ENCODE measurements at places on chromosomes 16 and 17.

GRCh38 chr16:11346700-11347319 is 1.6 kb downstream of the RMI2 start:
- no peak overlapping the region for H3K27ac ChIP-seq
- no peaks in the 10 kb centered on the region for H3K27me3 ChIP-seq
- H3K4me3 ChIP-seq = no peak overlapping the region
- H3K4me1 ChIP-seq = peaks cover 17% of the 10 kb centered on the region
- no peaks in the 10 kb centered on the region for H3K36me3 ChIP-seq
- no peak for DNase-seq

GRCh38 chr16:58614212-58614611 is 15.4 kb downstream of the CNOT1 start:
- DNase-seq = no peak
- no peaks in the 10 kb centered on the region for H3K36me3 ChIP-seq
- peaks cover 20% of the 10 kb centered on the region for H3K4me1 ChIP-seq
- H3K4me3 ChIP-seq = no peak overlapping the region

GRCh38 chr16:79158337-79158736 is 442.2 kb downstream of the MAF start:
- no peaks in the 10 kb centered on the region for H3K4me1 ChIP-seq
- no peaks in the 10 kb centered on the region for H3K36me3 ChIP-seq
- no peak for DNase-seq
- H3K4me3 ChIP-seq = no peak overlapping the region
- no peaks in the 10 kb centered on the region for H3K27me3 ChIP-seq

DNA sequence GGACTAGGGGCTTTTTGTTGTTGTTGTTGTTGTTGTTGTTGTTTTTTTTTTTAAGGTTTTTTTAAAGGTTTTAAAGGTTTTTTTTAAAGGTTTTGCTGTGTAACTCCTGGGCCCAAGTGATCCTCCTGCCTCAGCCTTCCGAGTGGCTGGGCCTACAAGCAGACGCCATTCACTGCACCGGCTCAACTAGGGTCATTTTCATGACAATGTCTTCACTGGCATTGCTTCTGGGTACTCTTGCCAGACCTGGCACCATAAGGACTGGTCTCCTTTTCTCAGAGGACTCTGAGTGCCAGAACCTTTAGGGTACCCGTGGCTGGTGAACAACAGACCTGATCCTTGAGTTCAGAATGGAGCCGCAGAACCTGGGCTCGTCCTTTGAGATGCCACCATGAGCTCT is 20.4 kb downstream of the POLR3E start:
- peaks cover 8% of the 10 kb centered on the region for H3K4me1 ChIP-seq
- no peak overlapping the region for H3K4me3 ChIP-seq
- no peak for DNase-seq
- H3K27me3 ChIP-seq = no peaks in the 10 kb centered on the region

GRCh38 chr17:20266806-20267458 is 200.4 kb downstream of the LGALS9B start:
- H3K27me3 ChIP-seq = no peaks in the 10 kb centered on the region
- no peaks in the 10 kb centered on the region for H3K36me3 ChIP-seq
- H3K4me3 ChIP-seq = no peak overlapping the region
- no peak overlapping the region for H3K27ac ChIP-seq

All from heart left ventricle (tissue), 16 donors.